Naive thymus-derived CD8-positive, alpha-beta T cell (primary cell): ENCODE measurements at places on chromosomes 6 and 20.

DNA sequence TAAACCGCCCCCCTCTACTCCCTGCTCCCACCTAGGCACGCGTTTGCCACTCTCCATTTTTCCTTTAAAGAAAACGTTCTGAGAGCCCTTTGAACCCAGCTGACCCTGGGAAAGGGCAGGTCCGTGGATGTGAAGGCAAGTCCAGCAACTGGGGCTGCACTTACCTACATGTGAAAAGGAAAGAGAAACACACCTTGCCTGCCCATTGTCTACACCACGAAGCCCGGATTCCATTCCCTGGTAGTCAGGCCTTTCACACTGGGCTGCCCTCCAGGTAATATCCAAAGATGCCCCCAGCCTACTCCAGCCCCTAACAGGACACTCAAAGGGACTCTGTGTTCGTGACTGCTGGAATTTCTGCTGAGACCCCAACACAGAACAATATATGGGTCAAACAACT is 94.4 kb downstream of the CD83 start:
- DNase-seq: no peak

- DNase-seq: no peak
Measured at GRCh38 chr6:154341871-154342270, 14.7 kb downstream of the IPCEF1 start.

DNA sequence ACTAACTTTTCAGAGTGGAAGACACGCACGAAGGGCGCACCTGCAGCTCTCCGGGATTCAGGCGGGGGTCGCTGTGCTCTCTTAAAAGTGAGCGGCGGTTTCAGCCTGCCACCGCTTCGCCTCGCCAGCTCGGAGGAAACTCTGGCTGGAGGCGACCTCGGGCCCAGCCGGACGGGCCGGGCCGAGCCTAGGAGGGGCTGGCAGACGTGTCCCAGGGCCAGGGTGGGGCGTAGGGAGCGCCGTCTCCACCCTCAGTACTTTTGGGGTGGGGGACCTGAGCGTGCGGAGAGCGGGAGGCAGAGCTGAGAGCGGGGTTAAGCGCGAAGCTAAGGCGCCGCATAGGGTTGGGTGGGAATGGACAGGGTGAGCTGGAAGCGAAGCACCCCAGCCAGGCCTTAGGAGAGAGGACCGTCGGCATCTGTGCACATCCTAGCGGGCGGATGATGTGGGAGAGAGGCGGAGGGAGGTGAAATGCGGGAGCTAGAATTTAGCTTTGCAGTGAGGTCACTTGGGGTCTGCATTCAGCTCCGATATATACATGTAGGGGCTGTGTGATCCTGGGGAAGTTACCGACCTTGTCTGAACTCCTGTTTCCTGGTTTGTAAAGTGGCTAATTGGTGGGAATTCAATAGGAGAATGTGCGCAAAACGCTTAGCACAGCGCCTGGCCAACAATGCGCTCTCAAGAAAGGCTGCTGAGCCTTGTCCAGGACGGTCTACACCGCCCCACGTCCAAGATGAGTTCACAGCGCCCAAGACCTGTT is 6.5 kb upstream of the TFAP2A start:
- no peak for DNase-seq

DNA sequence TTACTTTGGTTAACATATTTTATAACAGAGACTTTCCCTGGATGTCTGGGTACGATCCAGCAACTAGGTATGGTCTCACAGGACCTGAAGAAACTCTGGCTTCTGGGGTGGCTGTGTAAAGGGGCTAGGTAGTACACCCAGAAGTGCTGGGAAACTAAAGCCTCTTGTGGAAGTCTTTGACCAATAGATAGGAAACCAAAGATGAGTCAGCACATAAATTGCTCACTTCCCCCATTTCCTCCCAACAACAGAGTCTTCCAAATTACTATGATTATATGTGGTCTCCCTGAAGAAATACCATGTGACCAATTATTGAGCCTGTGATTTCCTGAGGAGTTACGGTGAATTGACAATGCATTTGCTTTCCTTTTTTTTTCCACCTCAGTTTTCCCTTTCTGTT is 26.8 kb upstream of the TBX18 start:
- DNase-seq: no peak

DNA sequence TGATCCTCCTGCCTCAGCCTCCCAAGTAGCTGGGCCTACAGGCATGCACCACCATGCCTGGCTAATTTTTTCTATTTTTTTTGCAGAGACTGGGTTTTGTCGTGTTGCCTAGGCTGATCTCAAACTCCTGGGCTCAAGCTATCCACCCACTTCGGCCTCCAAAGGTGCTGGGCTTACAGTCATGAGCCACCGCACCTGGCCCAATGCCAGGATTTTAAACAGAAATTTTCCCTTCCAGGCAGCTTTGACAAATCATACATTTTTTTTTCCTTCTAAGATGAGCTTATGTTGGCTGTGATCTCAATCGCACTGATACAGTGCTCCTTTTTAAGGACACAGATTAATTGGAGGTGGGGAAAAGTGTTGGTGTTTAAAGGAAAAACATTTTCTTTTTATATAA is 73.2 kb upstream of the CD2AP start:
- DNase-seq: no peak
